ENCODE measurements at places on chromosomes 7 and 10.

DNA sequence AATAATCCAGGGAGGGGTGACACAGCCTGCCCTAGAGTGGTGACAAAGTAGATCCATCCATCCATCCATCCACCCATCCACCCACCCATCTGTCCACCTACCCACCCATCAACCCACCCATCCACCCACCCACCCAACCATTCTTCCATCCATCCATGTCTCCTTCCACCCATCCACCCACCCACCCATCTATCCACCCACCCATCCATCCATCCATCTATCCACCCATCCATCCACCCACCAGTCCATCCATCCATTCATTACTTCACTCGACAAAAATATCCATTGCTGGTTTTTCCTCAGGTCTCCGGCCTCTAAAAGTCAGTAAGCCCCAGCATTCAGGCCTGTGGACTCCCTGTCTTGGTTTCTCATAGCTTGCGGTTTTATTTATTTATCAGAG lies 12.5 kb upstream of the LIMK1 start:
- no peak for DNase-seq

DNA sequence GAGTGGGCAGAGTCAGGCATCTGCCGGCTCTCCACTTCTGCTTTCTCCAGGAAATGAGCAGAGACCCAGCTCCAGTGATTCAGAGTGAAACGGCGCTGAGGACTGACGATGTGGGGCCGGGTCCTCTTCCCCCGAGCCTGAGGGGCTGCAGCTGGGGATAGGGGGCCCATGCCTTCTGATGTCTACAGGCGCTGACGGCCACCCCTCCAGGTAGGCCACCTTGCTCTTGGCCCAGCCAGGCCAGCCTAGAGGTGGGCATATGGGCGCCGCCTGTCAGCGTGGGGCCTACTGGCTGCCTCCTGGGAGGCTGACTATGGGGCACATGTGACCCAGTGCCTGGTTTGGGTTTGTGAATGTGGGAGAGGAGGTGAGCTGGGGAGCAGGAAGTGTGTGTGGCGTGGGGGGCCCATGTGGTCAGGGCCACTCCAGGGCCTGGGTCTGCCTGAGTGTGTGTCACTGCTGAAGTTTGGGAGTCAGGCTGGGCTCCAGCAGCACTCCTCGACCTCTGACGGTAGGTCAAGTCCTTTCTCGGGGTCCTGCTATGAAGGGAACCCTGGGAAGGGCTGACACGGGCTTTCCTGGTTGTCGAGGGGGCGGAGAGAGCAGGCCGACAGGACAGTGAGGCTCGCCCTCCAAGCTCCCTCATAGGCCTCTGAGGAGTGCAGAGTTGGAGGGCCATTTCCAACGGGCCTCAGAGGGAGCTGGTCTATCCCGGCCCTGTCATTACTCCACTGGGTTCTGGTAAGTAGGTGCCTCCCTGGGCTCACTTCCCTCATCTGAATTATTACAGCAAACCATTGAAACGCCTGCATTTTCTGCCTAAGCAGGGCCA lies at the start of gene WDFY4:
WDFY4 (plus strand) TSS at position 82 of the 832 bp plus-strand sequence. CDS start 24,860 bp downstream, outside the sequence.
- DNase-seq = no peak

DNA sequence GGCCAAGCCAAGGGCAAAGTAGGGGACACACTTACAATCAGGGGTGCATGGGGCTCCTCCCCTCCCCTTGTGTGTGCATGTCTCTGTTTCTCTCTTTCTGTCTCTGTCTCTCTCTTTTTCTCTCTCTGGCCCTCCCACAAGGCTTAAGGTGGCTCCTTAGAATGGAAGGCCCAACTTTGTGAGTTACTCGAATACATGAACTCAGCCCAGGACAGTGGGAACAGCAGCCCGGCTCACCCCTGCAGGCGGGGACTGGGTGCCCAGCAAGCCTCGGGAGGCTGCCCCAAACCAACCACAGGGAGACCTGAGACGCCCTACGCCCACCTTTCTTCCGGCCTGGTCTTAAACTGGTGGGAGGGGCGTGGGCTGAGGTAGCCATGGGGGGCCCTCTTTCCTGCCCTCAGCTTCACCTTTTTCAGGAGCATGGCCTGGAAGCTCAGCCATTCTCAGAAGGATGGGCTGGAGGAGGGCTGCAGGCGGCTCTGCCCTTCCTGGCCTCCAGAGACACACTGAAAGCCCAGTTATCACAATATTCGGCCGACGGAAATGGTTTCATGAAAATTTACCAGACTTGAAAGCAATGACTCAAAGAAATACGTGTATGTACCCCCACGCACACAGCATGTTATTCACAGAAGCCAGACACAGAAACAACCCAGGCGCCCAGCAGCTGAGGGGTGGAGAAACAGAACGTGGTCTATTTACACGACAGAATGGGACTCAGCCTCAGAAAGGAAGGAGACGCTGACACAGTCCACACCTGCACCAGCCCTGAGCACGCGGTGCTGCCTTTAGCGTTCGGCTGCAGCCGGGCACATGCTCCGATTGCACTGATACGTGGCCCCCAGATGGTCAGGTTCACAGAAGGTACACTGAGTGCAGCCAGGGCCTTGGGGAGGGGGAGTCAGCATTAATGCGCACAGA lies 229.5 kb downstream of the PTPRN2 start:
- no peak for DNase-seq

- no peak for DNase-seq
Observed at GRCh38 chr10:129839285-129840195, 124.5 kb downstream of the EBF3 start.

DNA sequence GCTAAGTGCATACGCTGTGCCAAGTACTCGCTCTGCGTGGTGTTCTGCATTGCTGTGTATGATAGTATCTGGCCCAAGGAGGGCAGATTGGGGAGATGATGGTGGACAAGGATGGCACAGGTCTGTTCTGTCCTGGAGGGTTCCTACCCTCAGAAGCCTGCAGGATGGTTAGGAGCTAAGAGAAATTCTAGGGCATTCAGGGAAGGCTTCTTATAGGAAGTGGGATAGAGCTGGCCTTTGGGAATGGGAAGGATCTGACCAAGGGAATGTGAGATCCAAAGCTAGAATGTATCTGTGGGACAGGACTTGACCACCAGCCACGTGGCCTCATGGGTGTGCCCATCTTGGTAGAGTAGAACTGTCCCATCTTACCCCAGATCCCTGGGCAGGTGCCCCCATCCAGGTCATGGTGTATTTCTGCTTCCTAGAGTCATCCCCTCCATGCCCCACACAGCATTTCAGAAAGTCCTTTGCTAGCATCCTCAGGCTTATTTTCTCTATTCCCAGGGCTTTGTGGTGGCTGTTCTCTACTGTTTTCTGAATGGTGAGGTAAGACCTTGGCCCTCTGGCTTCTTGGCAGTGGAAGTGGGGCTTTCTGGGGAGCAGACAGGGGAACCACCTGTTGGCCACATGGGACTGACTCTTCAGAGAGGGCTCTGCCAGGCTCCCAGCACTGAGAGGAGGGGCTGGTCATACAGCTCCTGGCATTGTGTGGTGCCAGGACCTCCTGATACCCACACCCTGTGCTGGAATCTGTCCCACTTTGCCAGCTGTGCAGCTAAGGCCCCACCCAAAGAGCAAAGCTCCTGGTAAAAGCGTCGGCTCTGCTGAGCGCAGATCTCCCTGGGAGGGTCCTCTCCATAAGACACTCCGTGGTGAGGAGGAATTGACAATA lies 52.5 kb downstream of the ADCYAP1R1 start:
- DNase-seq = no peak

DNA sequence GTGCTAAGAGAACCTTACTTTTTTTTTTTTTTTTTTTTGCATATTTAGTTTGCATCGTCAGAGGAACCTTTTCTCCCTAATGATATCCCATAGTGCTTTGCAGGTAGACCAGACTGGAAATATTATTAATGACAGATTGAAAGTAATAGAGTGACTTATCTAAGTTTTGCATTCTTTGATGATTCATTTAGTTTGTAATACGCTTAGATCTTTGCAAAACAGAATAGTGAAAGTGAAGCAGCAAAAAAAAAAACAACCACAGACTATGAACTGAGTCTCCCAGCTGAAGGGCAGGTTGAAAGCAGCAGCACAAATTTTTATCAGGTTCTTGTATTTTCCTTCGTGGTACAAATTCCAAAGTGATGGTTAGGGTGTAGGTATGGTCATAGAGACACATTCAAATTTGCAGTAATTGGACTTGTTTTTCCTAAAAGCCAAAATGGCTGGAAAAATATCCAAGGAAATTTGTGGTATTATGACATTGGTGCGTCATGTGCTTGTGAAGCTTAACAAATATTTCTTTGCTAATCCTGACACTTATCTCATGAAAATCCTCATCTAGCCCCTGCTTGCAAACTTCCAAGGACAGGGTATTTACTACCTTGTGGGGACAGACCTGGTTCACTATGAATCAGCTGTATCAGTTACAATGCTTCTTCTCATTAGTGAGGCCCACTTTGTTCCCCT lies 81.8 kb upstream of the CREB5 start:
- no peak for DNase-seq

All from RWPE1 (cell line).